ENCODE measurements at places on chromosomes 1 and 21.

- no peak for DNase-seq
These were observed 50.7 kb downstream of the WNT9A start for GRCh38 chr1:227896710-227897655.

DNA sequence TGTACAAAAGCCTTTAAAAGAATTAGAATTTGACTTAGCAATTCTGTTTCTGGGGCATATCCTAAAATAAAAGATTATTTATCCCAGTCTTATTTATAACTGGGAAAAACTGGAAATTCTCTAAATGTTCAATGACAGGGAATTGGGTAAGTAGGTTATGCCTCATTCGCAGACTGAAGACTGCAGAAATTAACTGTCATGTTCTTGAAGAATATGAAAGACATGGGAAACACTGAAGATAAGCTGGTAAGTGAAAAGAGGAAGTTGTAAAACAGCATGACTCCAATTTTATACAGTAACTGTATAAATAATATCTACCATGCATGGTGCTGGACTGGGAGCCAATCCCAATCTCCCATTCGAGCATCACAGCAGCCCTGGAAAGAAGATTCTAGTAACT is 50.6 kb upstream of the SLC2A1 start:
- DNase-seq = peak; percentile 93

- DNase-seq = no peak
These were observed 23.5 kb upstream of the RNU1-4 start for GRCh38 chr1:16716691-16717335.

GRCh38 chr1:1132956-1133750 is 17.3 kb upstream of the C1orf159 start:
- DNase-seq = no peak

DNA sequence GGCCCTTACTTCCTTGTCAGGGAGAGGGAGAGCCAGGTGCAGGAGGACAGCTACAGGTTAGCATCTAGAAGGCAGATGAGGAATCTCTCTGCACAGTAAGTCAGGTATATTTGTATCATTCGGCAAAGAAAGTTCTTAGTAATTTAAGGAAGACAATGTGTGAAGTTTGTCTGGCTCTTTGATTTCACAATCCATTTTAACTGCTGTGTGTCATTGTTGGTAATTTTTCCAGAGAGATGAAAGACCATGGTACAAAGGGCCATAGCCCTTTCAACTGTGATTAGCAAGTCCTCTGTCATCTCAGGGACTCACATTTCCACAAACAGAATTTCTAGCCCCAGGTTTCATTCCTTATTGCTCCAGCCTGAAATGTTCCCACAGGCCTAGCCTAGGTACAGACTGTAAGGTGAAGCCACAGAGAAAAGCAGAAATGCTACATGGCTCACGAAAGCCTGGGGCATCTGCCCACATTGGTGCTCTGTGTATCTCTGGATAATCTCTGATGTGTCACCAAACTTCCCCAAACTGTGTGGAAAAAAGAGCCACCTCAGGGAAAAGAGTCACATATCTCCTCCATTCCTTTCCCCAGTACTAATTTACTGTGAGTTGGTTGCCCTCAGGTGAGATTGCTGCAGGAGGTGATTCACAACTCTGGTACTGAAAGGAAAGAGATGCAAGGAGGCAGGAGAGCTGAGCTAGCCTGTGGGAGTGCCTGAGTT is 70.6 kb downstream of the SYT6 start:
- DNase-seq = no peak

DNA sequence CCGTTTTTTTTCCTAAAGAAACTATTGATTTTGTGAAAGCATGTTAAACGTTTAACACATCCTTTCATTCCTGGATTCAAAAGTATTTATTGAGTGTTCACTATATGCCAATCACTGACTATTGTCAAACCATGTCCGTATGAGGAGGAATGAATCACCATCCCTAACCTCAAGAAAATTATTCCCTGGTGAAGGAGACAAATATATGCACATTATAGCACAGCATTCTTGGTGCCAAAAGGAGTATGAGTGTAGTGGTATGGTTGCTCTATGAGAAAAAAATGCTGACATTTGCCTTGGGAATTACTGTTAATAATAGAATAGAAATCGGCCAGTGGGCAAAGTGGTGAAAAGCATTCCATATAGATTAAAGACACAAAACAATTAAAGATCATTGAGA is 1390.1 kb downstream of the MRPL39 start:
- DNase-seq = no peak

DNA sequence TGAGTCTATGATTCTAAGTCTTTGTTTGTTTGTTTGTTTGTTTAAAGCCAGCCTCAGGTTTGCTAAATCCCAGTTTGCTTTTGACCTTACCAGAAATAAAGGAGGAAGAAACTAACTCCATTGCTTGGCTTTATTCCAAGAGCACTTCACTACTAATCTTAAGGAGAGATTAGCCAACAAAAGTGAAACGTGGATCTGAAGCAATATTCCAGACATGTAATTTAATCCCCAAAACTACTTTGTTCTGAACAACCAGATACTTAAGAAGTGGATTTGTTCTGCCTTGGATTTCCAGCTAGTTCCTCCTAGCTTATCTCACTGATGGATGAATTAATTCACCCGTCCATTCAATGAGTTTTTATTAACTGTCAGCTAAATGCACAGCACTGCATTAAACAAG is 15.9 kb upstream of the CEP350 start:
- DNase-seq = peak; percentile 21

DNA sequence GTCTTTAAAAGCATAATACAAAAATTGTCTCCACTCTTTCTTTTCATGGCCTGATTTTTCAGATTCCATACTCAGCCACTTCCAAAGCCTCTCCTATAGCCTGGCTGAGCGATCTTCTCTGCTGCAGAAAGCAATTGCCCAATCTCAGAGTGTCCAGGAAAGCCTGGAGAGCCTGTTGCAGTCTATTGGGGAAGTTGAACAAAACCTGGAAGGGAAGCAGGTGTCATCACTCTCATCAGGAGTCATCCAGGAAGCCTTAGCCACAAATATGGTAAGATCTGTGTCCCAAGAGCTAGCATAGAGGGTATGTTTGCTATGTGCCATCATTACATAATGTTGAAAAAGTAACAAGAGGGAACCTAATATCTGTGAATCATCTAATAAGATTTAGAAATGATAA is 130.7 kb upstream of the BMP8A start:
- DNase-seq = peak; percentile 24

DNA sequence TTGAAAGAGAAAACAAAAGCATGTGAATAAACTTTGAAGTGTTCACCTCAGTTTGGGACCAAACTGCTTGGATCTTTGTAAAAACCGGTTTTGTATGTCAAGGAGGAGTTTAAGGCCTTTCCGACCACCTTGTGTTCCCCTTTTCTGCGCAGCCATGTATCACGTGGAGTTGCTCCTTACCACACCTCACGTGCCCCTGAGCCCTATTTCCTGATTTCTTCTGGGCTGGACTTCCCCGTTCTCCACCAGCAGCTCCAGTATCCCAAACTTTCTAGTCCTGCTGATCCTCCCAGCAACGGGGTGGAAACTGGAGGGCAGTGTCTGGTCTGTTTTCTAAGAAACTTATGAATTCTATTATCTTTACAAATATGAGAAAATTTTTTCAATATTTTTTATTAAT is 1.6 kb upstream of the SH3D21 start:
- peak; percentile 79 for DNase-seq

GRCh38 chr1:197928849-197929336 is 11.7 kb downstream of the LHX9 start:
- DNase-seq = peak; percentile 67

DNA sequence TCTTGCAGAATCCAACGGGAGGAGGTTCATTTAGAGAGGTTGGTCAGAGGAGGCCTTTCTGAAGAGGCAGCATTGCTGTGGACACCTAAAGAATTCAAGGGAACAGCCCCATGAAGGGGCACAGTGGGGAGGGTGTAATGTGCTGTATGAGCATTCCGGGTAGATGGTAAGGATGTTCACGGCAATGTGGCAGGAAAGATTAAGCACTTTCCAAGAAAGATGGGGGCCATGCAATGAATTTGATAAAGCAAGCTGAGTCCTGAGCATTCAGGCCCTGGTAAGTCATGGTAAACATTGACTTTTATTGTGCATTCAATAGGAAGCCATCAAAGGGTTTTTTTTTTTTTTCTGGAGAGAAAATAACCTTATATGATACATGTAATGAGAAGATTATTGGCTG is 166.6 kb downstream of the GREM2 start:
- DNase-seq = no peak

DNA sequence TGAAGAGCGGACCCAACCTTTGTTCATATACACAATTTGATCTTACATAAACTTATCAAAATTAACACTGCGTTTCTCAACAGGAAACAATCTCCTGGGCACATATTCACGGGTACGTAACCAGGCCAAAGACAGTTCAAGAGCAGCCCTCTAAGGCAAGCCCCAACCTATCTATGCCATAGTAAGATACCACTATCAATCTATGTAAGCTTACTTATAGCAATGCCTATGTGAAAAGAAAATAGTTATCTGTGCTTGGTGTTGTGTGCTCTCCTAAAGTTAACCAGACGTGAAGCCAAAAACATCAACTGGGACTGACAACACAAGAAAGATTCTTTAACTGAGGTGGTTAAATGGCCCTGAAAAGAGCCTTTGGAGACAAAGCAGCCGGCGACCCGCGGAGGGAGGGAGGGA is 49.4 kb upstream of the BOLA1 start:
- peak; percentile 62 for DNase-seq

DNA sequence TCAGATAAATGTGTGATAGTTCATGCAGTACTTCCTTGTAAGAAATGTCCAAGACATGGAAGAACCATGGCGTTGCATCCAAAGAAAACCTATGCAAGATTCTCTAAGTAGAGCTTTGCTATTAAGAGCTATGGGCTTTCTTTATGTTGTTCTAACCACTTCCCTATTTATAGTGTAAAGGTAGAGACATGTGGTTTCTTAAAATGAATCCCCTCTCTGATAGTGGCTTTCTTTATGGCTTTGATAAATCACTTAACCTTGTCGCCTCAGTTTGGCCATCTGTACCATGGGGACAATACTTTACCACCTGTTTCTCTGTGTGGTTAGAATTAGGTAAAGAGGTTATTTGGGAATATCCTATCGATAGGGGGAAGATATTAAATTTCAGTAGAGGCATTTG is 305.5 kb downstream of the NFIA start:
- DNase-seq = no peak

DNA sequence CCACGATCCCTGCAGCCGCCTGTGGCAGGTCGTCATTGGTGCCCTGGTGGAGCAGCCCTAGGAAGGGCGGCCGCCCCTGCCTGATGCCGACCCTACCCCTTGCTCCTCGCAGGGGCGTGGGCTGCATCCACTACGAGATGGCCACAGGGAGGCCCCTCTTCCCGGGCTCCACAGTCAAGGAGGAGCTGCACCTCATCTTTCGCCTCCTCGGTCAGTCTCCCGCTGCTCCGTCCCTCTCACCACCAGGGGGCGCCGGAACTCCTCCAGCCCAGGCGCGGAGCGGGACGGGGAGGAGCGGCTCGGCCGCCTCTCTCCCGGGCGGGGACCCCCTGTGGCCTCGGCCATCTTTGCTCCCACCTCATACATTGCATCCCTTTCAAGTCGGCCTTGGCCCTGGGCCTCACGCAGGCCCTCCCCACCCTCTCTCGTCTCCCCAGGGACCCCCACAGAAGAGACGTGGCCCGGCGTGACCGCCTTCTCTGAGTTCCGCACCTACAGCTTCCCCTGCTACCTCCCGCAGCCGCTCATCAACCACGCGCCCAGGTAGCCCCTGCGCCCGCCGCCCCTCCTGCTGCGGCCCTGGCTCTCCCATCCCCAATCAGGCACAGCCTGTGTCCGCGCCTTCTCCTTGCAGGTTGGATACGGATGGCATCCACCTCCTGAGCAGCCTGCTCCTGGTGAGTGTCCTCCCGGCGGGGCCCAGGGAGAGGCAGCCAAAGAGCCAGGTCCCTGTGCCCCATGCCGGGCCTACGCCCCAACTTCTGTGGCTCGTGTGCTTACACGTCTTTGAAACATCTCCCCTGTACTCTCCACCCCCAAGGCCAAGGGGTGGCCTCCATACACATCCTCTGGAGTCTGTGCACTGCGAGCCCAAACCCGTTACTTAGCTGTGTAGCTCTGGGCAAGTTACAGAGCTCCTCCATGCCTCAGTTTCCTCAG is 24.7 kb downstream of the CDK18 start:
- DNase-seq = peak; percentile 75

GRCh38 chr21:32329776-32330175 is 31.1 kb downstream of the MRAP start:
- no peak for DNase-seq

DNA sequence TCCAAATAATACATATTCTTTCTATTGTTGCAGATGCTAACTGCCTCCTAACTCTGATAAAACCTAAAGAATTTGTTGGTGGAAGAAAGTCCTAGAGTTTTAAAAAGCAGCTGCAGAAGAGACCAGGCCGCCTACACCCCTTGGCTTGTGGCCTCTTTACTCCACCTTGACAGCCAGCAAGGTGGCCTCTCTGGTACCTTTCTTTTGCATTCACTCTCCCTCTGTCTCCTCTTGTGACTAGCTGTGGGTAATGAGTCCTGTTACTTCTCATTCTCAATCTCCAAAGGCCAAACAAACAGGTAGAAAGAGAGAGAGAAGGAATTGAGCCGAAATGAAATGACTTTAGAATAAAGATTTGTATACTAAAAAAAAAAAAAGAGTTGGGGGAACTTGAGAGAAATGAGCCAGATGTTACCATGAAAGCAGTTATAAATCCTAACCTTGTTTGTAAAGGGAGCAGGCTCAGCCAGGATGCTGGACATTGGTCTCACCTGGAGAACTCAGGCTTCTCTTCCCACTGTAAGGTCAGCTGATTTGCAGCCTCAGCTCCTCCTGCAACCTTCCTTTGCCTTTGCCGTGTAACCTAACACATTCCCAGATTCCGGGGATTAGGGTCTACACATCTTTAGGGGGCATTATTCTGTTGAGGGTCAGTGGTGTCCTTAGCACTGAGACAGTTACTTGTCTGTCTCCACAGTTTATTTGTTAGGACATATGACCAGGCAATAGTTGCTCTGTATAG is 164.1 kb upstream of the IRF2BP2 start:
- no peak for DNase-seq

- no peak for DNase-seq
These were observed 24.7 kb downstream of the MEF2D start for GRCh38 chr1:156475568-156476500.

GRCh38 chr1:78044796-78045562 is 787 bp upstream of the GIPC2 start:
- DNase-seq = no peak

GRCh38 chr1:112779665-112780526 is 64.8 kb upstream of the PPM1J start:
- DNase-seq = no peak
